ENCODE measurements at places on chromosomes 3 and 15.

- no peak for DNase-seq
These were observed 28.3 kb upstream of the ETV5 start for GRCh38 chr3:186137051-186137685.

DNA sequence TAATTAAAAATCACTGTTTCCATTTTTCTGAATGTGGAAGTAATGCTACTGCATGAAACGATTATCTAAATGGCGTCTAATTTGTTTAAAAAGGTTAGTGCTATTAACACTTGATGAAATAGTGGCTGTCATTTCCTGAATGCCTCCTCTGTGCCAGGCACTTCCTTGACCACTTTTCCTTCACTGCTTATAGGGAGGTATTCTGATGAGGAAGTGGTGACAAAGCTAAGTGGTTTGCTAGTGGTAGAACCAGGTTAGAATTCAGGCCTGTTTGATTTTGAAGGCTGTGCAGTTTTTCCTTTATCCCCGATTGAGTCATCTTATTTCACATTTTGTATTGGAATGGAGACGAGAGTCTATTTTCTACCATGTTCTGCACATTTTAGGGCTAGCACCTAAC lies 119.0 kb downstream of the USP13 start:
- DNase-seq = no peak

- DNase-seq = no peak
These were observed 55.6 kb upstream of the RGMA start for GRCh38 chr15:93144463-93145236.

GRCh38 chr3:21331857-21332256 lies 419.2 kb downstream of the ZNF385D start:
- no peak for DNase-seq

GRCh38 chr3:179037351-179037750 lies 34.3 kb downstream of the ZMAT3 start:
- no peak for DNase-seq

GRCh38 chr15:77821188-77821958 lies 188.7 kb upstream of the LINGO1 start:
- DNase-seq = no peak
